ENCODE measurements at places on chromosomes 6 and 20. TPM values are rescaled to one million over a fixed set of nuclear protein-coding genes. Genes with fewer than 3 reads are reported as not detected.

Gene PI16
- total RNA-seq: 4.2 TPM

Gene BANF2
- total RNA-seq: not detected

Gene CDS2
- 67.2 TPM for total RNA-seq

Gene CFAP61
- total RNA-seq: not detected

Gene ELOVL2
- total RNA-seq: not detected

Gene RWDD2A
- total RNA-seq: 3.4 TPM

Gene VARS1
- total RNA-seq: 91.3 TPM

Gene NOX3
- not detected for total RNA-seq

GRCh38 chr20:22447447-22447778, 137.0 kb downstream of the FOXA2 start:
- no peak for DNase-seq

- DNase-seq: no peak
Measured at GRCh38 chr6:169366258-169366901, 112.7 kb upstream of the THBS2 start.

DNA sequence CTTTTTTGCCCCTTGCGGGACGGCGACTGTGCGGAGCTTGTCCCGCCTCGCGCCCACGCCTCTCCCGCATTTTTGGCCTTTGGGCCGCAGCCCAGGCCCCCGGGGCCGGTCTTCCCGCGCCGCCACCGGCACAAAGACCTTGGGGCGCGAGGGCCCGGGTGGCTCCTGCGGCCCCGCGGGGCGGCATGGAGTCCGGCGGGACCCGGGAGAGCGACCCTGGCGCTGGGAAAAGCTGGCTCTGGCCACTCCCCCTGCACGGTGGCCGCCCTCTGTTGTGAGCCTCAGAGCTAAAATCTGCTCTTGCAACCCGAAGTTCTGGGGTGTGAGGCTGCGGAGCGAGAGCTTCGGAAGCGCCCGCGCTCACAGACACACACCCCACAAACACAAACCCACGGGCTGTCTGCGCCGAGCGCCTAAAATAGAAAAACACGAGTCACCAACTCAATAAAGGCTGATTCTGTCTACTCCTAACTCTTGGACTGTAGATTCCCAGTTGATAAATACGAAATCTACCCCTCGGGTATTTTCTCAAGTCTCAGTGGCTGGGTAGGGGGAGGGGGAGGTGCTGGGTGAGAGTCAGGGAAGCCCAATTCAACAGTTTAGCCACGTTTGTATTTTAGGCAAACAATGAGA, 496 bp upstream of the BEND3 start:
- DNase-seq: peak; percentile 27

DNA sequence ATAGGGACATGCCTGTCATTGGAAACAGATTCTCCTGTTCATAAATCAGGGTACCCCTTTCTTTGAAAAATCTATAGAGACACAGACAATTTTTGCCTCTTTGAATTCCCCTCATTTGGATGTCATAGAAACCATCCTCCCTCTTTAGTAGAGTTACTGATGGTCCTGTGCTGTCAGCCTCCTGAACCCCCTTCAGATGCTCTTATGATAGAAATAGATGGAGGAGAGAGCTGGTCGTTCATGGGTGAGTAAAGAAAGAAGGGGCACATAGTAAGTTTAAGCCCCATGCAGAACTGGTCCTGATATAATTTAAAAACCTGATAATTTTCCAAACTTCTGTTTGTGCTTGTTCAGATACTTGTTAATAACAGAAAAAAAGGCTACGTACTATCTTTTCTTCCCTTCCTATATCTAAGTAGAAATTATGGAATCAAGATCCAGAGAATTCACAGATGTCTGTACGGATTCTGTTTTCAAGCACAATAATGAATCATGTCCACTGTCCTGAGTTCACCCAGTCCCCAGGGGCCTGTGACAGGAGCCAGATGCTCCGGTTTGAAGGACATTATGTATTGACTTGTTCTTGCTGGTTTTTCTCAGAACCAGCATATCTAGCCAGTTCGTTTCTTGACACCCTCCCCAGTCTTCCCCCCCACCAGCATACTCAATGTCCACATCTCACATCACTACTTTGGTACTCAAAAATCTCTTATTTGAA, 78.1 kb downstream of the NCOA7 start:
- no peak for DNase-seq

DNA sequence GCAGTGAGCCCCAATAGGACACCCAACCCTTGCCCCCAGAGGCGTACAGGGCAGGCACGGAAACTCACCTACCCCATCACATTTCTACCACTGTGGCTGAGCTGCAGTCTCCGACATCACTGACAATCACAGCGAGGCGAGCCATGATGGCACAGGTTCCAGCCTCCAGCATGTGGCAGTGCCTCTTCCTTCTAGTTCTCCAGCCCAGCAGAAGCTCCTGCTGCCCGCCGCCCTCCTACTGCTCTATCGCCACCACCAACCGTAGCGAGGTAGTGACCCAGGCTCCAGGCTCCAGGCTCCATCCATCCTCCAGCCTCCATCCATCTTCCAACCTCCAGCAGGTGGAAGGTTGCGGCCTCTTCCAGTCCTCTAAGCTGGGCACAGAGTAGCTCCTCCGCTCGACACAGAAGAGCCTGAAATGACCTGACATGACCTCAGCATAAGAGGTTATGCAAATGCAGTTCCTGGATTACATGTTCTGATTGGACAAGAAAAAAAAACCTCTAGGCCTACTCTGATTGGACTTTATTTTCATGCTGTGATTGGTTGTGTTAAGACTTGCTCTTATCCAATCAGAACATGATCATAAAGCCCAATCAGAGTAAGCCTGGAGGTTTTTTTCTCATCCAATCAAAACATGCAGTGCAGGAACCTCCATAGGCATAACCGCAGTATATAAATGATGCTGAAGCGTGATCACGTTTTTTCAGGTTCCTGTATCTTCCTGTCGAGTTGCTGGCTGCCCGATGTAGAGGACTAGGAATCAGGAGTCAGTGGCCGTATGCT, 438.9 kb upstream of the ZNF337 start:
- DNase-seq: no peak

DNA sequence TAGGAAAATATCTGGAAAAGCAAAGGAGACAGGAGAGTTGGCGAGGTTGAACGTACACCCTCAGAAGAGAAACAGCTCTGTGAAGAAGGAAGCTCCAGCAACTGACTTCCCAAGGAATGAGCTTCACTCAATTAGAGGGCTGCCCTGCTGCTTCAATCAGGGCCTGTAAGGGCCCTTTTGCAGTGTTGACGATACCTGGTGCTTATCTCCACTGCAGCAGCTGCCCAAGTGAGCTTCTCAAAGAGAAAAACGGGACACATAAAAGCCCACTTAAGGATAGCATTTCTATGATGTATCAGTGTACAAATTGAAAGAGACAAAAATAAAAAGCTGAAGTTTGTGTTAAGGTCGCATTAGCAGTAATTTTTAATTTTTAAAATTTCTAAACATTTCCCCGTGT, 16.4 kb downstream of the SEC63 start:
- DNase-seq: no peak

- DNase-seq: no peak
Measured at GRCh38 chr6:166446567-166447065, 63.9 kb upstream of the MPC1 start.

GRCh38 chr6:88536071-88536625, 370.0 kb upstream of the CNR1 start:
- no peak for DNase-seq

DNA sequence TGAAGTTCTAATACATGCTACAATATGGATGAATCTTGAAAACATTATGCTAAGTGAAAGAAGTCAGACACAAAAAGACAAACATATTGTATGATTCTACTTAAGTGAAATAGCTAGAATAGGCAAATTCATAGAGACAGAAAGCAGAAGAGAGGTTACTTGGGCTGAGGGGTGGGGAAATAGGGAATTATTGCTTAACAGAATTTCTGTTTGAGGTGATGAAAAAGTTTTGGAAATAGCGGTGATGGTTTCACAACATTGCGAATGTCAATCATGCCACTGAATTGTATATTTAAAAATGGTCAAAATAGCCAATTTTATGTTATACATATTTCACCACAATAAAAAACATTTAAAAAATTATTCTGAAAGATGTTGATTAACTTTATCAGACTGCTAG, 6.1 kb downstream of the SLC26A8 start:
- no peak for DNase-seq

DNA sequence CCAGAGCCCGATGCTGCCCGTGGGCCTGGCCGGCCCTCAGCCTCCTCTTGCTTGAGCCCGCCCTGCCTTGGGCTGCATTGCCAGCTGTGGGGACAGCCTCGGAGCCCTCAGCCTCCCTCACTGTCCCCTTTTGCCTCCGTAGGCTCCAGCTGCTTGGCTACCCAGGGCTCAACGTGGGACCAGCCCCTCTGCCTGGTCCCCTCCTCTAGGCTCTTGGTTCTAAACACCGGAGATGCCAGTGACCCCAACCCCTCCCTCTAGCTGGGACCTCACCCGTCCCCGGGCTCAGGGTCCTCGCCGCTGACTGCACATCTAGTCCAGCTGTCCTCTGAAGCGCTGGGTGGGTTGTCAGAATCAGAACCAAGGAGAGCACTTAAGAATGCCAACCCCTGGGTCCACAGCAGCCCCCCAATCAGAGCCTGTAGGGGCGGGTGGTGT, 345.2 kb downstream of the ZFAND3 start:
- no peak for DNase-seq

- no peak for DNase-seq
Measured at GRCh38 chr20:58286729-58287128, 22.8 kb upstream of the RAB22A start.

GRCh38 chr6:14333556-14334305, 216.2 kb downstream of the CD83 start:
- no peak for DNase-seq

DNA sequence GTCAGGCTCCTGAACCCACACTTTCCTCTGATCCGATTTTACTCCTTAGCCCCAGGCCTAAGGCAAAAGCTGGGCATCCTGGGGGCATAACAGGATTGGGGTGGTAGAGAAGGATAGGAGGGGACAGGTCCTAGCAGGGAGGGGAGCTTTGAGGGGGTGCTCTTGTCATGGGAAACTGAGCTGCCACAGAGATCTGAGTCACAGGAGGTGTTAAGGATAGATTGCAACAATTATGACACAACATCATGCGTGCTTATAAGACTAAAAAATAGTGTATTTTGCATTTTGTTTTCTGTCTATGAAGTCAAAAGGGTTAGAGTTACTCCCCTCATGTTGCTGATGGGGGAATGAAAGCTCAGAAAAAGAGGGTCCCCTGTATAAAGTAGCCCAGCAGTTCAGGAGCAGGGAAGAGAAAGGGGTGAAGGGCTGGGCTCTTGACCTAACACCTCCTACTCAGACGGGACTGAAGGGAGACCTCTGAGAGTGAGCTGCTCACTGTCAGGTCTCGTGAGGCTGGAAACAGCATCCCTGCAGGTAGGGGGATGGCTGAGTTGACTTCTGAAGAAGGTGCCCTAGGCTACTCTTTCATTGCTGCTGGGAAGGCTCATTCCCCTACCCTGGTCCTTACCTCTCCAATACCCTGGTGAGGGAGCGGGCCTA, 2.0 kb downstream of the GLP1R start:
- peak; percentile 44 for DNase-seq
